ENCODE measurements at places on chromosomes 2 and 18.

DNA sequence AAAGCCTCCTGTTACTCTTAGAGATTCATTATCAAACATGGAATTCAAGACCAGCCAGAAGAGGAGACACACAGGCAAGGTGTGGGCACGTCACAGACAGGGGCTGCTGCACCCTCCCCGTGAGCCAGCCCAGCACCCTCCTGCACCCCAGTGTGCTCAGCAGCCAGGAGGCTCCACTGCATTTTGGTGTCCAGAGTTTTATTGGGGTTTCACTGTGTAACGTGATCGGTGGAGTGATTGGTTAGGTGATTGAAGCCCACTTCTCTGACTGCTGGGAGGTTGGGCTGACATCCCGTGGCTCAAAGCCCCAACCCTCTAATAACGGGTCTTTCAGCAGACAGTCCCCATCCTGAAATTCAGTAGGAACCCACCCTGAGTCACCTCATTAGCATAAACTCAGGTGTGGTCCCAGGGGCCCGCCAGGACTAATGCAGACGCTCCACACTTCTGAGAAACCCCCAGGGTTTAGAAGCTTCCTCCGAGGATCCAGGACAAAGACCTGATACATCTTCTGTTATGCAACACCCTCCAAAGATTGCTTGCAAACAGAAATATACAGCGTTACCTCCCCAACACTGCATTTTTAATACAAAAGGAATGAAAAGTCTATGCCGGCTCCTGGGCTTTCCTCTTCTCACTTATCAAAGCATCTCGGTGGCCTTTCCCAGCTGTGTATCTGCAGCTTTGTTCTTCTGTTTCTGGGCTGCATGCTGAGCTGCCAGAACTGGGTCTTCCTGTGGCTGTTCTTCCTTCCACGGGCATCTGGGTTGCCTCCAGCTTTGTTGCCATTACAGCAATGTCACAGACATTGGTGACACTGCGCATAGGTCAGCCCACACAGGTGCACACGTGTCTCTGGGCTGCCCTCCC is 43.7 kb upstream of the SNED1 start:
- DNase-seq: no peak

DNA sequence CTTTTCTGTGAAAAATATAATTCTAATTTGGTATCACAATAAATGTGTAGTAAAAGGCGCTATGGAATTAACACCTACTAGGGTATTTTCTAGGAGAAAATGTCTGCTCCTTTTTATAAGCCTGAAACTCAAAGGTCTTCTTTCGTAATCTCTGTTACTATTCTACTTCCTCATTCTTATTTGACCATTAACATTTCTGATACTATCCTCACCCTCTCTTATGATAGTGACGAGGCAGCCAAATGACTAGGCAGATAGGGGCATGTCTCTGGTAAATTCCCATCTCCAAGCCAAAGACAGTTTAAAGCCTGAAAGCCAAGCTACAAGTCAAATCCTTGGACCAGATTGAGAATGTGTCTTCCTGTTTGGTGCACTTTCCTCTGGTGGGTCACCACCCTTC is 251.7 kb downstream of the LRRTM4 start:
- no peak for DNase-seq

GRCh38 chr2:169741-170140 is 94.1 kb downstream of the SH3YL1 start:
- no peak for DNase-seq

DNA sequence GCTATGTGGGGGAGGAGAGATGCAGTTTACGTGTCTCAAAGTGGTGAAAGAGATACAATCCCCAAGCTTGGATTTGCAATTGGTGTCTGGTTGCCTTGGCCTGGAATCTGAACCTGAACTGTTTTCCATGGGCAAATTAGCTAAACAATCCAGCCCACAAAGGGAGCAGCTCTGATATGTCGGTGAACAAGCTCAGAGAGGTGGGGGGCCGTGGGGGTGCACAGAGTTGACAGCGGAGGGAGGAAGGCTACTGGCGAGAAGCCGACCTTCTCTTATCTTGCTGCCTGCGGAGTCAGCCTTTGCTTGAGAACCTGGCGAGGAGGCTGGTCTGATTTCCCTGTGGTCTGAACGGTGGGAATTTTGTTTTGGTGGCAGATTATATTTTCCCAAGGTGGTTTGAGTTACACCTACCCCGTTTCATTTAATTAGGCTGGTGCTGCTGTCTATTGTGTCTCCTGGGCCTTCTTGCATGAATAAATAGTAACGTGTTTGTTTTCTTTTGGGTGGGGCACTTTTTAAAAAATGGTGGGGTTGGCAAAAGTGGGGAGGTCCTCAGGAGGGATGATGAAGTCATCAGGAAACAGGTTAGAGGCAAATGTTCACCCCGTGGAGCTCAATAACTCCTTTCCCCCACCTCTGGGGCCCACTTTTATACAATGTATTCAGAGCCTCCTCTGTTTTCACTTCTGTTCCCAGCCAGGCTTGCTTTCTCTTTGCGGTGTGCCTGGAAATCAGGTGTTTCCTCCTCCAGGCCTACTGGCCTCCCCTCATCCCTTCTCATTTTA is 80.9 kb upstream of the IGFBP5 start:
- DNase-seq: no peak

DNA sequence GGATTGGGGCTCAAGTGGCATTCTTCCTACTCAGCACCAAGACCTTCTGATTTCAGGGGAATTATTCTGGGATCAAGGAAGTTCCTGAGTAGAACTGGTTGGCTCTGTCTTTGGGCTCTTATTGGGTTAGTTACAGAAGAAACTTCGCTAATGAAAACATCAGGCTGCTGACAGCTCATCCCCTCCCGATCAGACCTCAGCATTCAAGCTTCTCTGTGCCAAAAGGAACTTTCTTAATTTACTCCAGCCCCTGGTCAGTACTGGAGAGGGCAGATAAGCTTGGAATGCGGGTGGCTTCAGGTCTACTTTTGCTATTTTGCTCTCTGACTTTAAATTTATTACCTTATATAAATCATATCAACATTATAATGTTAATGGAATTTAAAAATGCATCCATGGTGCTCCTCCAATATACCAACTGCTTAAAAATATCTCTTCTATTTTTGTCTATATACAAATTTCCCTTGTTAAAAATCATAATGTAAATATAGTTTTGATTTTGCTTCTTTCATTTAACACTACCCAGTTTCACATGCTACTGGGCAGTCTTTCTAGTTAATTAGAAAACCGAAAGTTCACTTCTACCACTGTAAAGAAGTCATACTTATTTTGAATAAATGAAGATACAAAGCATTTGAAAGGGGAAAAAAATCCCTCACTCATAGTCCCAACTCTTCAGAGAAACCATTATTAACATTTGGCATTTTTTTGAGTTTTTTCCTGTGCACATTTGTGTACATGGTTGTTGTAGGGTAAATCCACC is 34.4 kb downstream of the PCARE start:
- no peak for DNase-seq

- DNase-seq: no peak
Measured at GRCh38 chr2:51534166-51534565, 502.2 kb upstream of the NRXN1 start.

DNA sequence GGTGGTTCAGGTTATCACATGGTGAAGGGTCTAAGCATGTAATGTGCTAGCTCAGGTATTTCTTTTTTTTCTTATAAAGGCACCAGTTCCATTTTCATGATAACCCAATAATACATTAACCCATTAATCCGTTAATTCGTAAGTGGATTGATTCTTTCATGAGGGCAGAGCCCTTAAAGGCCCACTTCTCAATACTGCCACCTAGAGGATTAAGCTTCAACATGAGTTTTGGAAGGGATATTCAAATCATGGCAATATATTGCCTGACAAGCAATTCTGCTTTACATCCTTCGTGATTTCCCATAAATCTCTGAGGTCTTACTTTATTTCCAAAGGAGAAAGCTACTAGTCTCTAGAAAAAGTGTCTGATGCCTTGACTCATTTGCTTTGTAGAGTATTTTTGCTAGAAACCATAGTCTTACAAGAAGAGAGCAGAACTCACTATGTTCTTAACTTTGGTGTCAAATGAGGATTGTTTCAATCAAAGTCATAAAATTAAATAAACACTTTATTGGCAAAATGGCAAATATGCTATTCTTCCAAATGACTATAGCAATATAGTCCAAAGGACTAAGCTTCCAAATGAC is 271.3 kb downstream of the KCNS3 start:
- peak; percentile 17 for DNase-seq

DNA sequence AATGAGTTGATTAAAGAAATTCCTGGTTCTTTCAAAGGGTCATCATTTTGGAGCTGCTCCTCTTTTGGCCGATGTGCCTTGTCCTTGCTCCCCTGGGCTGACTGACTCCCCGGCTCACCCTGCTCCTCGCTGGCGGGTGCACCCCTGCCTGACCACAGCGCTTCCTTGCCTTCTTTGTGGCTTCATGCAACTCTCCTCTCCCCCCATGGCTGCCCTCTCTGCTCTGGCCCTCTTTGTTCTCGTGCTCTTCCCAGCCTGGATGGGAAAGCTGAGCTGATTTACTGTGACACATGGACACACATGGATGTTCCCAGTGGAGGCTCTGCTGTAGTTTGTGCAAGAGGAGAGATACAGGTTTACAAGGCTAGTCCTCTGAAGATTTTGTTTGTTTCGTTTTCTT is 234.6 kb downstream of the HAUS1 start:
- no peak for DNase-seq

DNA sequence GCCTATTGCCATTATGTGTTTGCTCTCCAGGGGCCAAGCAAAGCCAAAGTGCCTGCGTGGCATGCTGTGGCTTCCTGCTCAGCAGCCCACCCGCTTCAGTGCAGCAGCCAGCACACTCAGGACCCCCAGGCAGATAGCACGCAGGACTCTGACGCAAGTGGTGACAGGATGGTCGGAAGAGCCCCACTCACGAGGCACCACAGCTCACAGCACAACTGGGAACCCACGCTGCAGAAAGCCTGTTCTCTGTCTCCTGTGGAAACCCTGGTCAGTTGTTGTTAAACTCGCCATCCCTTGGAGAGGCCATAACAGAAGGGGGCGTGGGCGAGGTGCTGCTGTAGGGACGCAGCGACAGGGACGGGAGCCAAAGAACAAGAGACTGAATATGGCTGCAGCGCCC is 76.4 kb downstream of the HDAC4 start:
- no peak for DNase-seq

All from Panc1 (cell line).